NCI-H1694 treated with DMSO at 0.1 percent for 48 hours (cell line): ENCODE measurements at places on chromosomes 6 and 20.

DNA sequence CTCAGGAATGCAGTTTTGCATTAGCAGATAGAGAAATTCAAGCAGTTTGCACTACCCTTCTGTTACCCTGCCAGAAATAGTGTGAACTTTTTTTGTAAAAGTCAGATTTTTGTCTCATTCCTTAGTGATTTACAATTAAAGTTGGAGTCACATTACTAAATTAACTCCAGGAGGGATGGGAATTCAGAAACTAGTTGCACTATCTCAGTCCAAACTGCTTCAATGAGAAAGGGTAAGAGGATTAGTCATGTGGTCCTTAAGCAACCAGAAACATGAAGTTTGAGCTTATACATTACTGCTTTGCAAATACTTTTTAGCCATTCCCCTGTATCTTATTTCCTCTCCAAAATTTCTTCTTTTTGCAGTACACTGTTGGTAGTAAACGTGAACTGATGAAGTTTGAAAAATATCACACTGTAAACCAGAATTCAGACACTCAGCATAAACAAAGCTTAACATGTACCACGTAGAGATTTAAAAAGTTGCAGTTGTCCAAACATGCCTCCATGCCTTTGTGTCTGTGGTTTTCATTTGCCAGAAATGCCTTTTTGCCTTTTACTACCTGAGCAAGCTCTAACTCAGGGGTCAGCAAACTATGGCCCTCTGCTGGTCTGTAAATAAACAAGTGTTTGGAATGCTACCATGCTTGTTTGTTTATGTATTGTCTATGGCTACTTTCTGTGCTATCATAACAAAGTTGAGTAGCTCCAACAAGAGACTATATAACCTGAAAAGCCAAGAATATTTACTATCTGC, 49.7 kb downstream of the TP53INP2 start:
- DNase-seq: no peak

DNA sequence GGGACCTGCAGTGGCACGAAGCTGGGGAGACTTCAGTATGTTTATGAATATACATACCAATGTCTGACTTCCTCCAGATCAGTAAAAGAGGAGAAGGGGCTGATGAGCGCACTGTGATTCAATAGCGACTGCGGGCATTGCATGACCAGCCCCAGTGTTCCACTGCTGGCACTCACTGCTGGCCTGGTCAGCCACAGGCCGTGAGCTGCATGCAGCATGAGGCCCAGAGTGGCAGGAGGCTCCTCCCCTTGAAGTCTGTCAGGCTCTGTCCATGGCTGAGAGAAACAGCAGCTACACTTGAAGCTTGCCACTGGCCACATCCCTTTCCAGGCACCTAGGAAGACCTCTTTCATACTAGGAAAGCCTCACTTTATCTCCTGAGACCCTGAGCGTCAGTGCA, 265.9 kb upstream of the CDYL start:
- DNase-seq: no peak

- no peak for DNase-seq
These were observed 21.6 kb downstream of the MOCS3 start for GRCh38 chr20:50980071-50980681.

DNA sequence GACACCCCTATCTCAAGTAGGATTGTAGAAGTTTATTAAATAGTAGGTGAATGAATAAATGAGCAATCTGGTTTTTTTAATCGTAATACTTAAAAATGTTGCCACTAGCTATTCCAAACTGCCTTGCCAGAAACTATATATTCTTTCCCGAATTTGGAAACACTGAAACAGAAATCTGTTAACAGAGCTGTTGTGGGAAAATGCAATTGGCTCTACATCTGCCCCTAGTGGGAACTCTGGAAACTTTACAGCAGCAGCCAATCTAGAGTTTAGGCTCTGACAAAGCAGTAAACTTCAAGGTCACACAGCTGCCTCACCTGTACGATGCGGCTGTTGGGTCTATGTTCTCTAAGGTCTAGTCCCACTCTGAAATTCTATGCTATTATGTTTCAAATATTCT, 41.7 kb downstream of the SYNE1 start:
- no peak for DNase-seq

- DNase-seq: no peak
These were observed 152.4 kb upstream of the MLN start for GRCh38 chr6:33956206-33956605.

DNA sequence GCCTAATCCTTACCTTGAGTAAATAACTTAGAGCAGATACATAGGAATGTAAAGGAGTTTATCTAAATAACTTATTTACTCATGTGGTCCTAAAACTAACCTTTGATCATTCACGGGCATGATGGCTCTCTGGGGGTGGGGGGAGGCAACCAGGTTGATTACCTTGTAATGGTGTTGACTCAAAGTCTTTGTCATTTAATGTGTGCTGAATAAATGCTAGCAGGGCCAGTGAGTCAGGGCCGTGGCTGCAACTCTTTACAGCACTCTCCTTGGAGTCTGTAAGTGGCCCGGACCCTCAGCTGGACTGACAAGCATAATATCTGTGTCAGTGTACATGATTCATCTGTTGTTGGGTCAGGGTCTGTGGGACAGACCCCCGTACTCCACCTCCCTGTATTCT, 203.0 kb downstream of the EPM2A start:
- DNase-seq: no peak

DNA sequence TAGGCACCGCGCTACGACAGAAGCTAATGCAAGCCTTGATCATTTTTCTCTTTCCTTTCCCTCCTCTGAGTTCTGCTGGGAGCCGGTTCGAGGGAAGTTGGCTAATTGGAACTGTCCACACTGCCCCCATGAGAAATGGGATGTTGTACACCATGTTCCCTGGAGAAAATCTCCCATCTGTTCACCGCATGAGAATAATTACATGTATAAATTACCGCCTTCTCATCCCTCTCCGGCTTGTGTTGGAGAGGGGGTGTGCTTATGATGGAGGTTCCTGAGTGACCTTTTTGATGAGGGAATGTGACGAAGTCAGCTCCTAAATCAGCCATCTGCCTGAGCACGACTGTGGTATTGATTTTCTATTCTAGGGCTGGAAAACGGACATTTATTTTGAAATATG, 320.2 kb upstream of the SULF2 start:
- peak; percentile 22 for DNase-seq
